Stimulated activated CD8-positive, alpha-beta memory T cell treated with anti-CD3 and anti-CD28 coated beads, Interleukin-12 subunit alpha, Interleukin-12 subunit beta, amount 100 ng/mL, for 4 hours (primary cell): ENCODE measurements at places on chromosomes 7 and 10.

DNA sequence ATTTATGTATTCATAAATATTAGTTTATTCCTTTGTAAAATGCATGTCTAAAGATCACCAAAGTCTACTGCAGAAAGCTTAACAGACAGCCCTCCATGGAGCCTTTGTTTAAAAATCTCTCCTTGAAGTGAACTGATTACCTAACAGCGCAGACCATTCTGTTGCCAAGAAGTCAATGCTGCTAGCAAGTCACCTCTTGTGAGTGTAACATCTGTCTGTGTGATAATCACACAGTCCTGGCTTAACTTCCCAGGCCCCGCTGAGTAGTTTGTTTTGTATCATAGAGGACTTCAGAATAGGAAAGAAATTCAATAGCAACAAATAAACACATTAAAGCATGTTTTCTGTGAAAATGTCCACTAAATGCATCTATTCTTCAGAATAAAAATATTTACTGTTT lies 435.3 kb upstream of the IGFBP3 start:
- no peak for DNase-seq

- DNase-seq, result no peak
Observed at GRCh38 chr7:85221796-85222195, 34.9 kb upstream of the SEMA3D start.

- no peak for DNase-seq
Observed at GRCh38 chr7:29314148-29314547, 119.6 kb downstream of the CHN2 start.

- DNase-seq, result no peak
Observed at GRCh38 chr10:117132751-117133231, 5.3 kb downstream of the VAX1 start.

DNA sequence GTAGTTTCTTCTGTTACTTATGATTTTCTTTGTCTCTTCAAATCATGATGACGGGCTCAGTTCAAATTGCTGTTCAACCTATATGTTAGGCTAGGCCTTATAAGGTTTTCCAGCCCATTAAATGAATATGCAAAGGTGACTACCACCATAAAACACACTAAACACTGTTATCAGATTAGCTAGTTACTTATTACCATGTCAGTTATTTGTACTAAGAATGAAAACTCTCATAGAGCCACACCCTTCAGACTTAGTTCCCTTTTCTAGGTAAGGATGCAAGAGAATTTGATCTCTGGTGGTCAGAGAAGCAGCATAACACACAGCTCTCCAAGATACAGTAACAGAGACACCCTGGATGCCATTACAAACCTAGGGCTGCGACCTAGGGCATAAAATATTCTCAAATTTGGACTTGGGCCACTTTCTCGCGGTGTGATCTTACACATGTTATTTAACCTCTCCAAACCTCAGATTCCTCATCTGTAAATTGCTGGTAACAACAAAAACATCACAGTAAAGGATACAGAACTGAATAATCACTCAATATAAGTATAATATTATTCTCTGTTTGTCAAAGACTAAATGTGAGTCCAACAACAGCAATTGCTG lies 35.6 kb downstream of the ANKMY2 start:
- DNase-seq, result no peak

DNA sequence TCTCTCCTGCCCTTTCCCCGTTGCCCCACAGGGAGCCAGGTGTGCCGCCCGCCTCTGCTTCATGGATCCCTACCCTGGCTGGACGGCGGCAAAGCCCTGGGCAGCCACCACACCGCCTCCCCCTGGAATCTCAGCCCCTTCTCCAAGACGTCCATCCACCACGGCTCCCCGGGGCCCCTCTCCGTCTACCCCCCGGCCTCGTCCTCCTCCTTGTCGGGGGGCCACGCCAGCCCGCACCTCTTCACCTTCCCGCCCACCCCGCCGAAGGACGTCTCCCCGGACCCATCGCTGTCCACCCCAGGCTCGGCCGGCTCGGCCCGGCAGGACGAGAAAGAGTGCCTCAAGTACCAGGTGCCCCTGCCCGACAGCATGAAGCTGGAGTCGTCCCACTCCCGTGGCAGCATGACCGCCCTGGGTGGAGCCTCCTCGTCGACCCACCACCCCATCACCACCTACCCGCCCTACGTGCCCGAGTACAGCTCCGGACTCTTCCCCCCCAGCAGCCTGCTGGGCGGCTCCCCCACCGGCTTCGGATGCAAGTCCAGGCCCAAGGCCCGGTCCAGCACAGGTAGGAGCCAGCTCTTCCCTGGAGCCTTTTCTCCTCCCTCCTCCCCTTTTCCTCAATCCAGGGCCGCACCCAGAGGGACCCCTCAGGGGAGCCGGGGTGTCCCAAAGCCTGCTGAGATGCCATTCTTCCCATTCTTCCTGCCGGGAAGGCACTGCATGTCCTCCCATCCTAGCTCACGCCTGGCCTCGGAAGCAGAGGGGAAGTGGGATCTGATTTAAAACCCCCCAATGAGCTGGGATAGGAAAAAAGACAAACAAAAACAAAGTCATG lies 4.0 kb downstream of the GATA3 start:
- DNase-seq, result no peak

DNA sequence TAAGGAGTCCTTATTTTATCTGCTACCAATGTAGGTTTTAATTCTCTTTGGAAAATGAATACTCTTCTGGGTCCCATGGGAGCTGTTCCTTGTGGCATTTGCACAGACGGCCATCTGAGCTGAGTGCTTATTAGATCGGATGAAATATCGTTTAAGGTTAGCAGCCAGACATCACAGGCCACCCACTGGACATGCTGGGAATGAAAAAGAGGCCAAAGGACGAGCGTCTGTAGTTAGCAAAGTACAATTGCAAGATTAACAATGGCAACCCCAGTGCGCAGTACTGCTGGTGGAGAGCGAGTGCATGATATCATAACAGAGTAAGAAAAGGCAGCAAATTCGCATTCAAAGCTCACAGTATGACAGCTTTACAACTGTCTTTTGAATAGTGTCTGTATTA lies 28.3 kb upstream of the CREB5 start:
- DNase-seq, result no peak
